NK-92 treated with Interleukin-12 subunit alpha and Interleukin-12 subunit beta, amount 100 ng/mL, for 24 hours (cell line): ENCODE measurements at places on chromosomes 3 and 15.

DNA sequence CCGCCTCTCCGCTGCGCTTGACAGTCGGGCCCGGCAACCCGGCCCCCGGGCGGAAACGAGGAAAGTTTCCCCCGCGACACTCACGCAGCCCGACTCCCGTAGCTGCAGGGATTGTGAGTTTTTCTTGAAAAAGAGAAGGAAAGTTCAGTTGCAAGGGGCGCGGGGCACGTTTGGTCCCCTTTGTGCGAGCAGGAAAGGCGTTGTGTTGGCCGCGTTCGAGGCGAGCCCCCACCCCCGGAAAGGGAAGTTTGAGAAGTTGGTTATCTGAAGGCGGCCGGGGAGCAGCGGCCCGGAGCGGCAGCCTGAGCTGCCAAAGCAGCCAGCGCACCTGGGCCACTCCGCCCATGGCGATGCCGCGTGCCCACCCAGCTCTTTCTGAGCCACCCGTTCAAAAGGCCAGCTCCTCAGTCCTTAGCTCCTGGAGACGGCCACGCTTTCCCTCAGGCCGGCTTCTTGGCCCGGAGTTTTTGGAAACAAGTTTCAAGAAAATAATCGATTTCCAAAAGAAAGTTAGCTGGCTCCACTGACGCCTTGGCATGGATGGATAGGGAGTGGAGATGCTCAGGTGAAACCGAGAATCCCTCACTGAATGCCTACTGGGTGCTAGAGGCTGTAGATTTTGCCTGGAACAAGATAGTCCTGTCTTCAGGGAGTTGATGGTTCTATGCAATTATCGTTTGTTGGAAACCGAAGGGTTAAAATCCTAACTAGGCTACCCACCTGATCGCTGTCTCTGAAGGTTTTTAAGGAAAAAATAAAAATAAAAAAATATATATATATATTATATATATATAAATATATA lies 832 bp downstream of the TGFBR2 start:
- DNase-seq, result peak; percentile 53

DNA sequence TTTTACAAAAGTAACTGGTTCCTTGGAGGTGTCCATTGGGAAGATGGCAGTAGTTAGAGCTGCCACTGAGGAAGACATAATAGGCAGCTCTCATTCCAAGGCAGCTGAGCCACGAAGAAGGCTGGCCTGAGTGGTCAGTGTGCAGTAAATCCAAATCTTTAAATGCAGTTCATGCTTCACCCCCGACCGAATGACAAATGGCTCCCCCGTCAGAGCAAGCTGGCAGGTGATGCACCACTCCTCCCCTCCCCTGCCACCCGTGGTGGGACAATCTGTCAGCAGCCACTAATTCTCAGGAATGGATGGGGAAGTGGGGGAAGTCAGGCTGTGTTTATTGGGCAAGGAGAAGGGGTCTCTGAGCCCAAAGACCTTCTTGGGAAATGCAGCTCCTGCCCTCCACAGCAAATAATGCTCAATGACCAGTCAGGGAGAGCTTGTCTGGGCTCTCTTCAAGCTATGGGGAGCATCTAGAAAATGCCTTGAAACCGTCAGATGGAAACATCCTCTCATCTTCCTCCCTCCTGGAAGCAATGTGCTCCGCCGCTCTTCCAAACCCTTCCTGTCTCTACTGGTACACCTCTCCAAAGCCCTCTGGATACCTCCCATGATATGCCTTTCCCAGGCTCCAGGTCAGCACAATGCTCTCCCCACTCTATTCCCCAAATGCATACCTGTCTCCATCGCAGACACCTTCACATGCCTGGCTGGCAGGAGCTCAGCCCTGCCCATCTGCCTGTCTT lies 65.4 kb downstream of the LIPC start:
- no peak for DNase-seq

DNA sequence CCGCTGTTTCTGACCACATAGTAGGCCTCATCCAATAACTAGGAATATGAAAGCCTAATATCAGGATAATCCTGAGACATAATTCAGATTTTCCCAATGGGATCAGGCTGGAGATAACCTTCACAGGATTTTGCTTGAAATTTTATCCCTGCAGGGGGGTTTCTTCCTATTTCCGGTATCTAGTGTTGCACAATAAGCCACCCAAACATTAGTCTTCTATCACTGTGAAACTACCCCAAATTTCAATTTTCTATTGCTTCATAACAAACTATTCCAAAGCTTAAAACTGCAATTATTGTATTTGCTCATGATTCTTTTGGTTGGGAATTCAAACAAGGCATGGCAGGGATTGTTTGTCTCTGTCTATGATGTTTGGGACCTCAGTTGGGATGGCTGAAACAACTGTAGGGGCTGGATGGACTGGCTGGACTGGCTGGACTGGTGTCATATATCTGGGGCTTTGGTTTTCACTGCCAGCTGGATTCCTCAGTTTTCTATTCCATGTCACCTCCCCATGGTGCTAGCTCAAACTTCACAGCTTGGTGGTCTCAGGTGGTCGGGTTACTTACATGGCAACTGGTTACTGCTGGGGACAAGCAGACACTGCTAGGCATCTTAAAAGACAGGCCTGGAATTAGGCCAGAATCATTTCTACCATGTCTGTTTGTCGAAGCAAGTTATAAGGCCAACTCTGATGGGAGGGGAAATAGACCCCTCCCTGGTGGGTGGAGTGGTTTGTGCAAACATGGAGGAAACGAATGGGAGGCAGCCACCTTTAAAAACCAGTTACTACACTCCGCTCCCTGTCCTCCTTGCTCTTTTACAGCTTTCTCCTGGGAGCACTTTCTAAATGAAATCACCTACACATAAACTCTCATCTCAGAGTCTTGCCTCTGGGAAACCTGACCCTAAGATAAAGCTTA lies 88.2 kb upstream of the STT3B start:
- no peak for DNase-seq

GRCh38 chr3:160943996-160944395 lies 161.2 kb downstream of the B3GALNT1 start:
- DNase-seq, result no peak

GRCh38 chr15:77475898-77476297 lies 55.2 kb downstream of the HMG20A start:
- no peak for DNase-seq

- no peak for DNase-seq
These were observed 53.8 kb upstream of the PIK3CB start for GRCh38 chr3:138888560-138888959.

- no peak for DNase-seq
These were observed 767 bp upstream of the GATA2 start for GRCh38 chr3:128493570-128494366.

- DNase-seq, result no peak
These were observed 20.6 kb downstream of the MEIS2 start for GRCh38 chr15:37079726-37080125.

DNA sequence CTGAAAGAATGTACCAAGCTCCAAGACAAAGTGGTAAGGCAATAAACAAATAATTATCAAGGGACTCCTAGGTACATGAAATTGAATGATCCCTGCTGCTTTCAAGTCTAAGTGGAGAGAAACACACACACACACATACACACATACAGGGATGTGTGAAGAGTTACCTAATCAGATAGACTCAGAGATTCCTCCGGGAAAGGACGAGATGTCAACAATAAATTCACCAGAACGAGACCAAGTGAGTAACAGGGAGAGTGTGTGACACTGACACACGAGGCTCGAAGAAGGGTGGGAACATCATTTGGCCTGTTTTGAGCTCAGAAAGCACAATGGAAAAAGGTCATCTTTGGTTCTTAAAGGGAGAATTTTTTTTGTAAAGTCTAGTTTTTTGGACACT lies 13.4 kb downstream of the LRIG1 start:
- DNase-seq, result no peak

- DNase-seq, result no peak
These were observed 5.9 kb upstream of the ADGRG7 start for GRCh38 chr3:100603469-100603868.

- DNase-seq, result no peak
These were observed 101.4 kb upstream of the TLE3 start for GRCh38 chr15:70199124-70199482.

DNA sequence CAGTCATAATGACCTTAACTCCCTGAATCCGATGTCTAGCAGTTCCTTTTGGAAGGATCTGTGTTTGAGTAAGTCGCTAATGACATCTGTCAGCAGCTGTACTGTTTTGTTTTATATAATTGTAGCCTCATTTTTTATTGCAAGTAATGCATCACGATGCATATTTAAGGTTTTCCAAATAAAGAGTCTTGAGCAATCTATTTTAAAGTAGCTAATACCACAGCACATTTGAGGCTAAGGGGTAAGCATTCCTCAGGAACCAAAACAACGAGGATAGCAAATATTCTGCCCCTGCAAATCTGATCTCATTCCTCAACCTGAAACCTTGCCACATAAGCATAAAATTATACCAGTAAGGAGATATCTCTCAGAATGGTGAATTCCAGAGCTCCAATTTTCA lies 98.7 kb downstream of the TBC1D5 start:
- DNase-seq, result no peak

- no peak for DNase-seq
These were observed 712.5 kb downstream of the MCTP2 start for GRCh38 chr15:94943888-94944287.

- no peak for DNase-seq
These were observed 10.4 kb downstream of the SPG21 start for GRCh38 chr15:64979252-64979710.

GRCh38 chr3:154182322-154182922 lies 61.2 kb downstream of the ARHGEF26 start:
- no peak for DNase-seq

GRCh38 chr15:89361451-89362202 lies 27.0 kb upstream of the POLG start:
- DNase-seq, result no peak
